ENCODE measurements at places on chromosomes 16 and 17.

GRCh38 chr17:62750631-62751051 lies 57.5 kb downstream of the MARCHF10 start:
- no peak for DNase-seq

- peak; percentile 81 for DNase-seq
Observed at GRCh38 chr17:57833179-57833939, 16.5 kb downstream of the MRPS23 start.

DNA sequence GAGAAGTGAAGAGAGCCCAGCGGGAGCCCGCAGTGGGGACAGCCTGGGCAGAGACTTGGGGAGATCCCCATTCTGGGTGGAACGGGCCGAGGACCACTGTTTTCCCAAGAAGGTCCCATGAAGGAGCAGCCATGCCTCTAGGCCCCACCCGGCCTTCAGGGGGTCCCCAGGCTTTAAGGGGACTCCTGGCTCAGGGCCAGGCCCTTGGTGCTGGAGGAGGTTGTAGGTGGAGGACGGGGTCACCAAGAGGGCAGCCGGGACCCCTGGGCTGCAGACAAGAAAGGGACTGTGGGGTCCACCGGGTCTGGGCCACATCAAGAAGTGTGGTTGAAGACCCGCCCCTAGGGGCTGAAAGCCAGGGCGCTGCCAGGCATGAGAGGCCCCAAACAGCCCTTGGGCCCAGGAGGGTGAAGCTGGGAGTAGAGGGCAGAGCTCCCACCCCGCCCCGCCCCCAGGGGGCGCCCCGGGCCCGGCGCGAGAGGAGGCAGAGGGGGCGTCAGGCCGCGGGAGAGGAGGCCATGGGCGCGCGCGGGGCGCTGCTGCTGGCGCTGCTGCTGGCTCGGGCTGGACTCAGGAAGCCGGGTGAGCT lies at the start of gene PRSS21:
Gene PRSS21, plus strand, starts transcription at position 487 of the 589 bp plus-strand sequence. Its CDS starts 32 bp downstream, at position 519.
- no peak for DNase-seq

- DNase-seq: no peak
Observed at GRCh38 chr17:7845359-7846062, 9.4 kb upstream of the TMEM88 start.

GRCh38 chr17:59815965-59816364 lies 76.8 kb downstream of the TUBD1 start:
- DNase-seq: no peak

- DNase-seq: no peak
Observed at GRCh38 chr17:69749911-69750310, 325.1 kb upstream of the KCNJ16 start.

- DNase-seq: peak; percentile 33
Observed at GRCh38 chr17:44314869-44315661, 6.7 kb downstream of the RUNDC3A start.

DNA sequence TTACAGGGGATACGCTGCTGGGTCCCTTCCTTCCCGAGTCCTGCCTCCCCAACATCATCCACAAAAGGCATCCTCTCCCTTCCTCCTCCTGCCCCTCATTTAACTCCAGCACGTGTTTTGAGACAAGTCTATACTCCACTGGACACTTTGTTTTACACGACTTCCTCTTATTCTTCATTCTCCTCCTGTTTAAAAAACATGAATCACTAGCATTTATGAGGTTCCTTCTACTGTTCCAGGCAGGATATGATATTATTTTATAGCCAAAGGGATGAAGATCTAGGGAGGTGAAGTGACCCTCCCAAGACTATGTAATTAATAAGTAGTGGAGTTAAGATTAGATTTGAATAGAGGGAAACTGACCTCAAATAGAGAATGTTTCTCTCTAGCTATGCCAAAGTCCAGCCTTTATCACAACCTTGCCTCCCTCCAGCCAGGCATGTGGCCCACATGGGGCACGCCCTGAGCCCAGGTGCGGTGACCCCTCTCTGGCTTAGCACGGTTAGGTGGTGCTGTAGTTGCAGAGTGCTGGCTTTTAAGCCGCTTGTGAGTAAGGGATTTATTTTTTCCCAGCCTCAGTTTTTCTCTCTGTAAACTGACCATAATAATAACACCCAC lies 1.3 kb upstream of the HSD17B2 start:
- DNase-seq: no peak

- DNase-seq: no peak
Observed at GRCh38 chr17:44314031-44314430, 5.6 kb downstream of the RUNDC3A start.

DNA sequence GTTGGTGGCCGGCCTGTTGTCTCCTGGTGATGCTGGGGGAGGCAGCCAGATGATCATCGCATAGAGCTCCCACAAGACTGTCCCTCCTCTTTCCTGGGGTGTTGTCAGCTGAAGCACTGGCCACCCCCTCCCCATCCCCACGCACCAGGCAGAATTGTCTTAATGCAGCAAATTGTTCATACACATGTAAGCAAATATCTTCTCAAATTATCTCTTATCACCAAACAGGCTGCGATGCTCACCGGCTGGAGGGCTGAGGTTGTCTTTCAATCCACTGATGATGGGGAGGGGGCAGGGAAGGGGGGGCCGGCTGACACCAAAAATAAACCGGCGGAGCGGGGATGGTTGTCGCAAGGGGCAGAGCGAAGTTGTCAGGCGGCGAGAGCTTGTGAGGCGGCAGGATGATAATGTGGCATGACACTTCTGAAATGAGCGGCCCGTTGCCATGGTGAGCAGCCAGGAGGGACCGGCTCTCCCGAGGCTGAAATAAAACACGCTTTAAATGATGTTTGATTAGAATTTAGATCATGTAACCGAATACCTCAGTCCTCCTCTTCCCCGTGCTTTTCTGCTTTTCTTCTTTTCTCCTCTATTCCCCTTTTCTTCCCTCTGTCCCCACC lies 59.8 kb downstream of the MRM1 start:
- DNase-seq: peak; percentile 62

GRCh38 chr16:4976611-4977145 lies 18.5 kb downstream of the SEC14L5 start:
- DNase-seq: no peak

- no peak for DNase-seq
Observed at GRCh38 chr16:51674615-51675014, 523.5 kb upstream of the SALL1 start.

- DNase-seq: no peak
Observed at GRCh38 chr16:70689970-70690891, 4.4 kb upstream of the MTSS2 start.

GRCh38 chr16:647173-647902 lies 1.8 kb upstream of the WDR90 start:
- no peak for DNase-seq

DNA sequence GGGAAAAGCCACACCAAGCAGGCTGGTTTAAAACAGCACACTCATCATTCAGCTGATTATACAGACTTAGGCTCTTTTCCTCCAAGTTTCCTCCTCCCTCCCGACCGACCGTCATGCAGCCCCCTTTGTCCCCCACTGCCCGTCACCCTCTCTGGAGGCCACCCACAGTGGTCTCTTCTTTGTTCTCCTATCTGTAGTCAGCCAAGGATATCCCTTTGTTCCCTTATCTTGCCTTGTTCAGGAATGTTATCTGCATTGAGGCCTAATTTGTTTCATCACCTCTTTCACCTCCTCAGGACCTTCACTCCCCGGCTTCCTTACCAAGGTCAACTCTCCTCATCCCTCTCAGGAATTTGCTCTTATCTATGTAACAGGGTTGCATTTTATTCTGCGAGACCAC lies 186.4 kb upstream of the CDH13 start:
- DNase-seq: no peak

GRCh38 chr16:85421338-85422195 lies 191.6 kb upstream of the GSE1 start:
- no peak for DNase-seq

DNA sequence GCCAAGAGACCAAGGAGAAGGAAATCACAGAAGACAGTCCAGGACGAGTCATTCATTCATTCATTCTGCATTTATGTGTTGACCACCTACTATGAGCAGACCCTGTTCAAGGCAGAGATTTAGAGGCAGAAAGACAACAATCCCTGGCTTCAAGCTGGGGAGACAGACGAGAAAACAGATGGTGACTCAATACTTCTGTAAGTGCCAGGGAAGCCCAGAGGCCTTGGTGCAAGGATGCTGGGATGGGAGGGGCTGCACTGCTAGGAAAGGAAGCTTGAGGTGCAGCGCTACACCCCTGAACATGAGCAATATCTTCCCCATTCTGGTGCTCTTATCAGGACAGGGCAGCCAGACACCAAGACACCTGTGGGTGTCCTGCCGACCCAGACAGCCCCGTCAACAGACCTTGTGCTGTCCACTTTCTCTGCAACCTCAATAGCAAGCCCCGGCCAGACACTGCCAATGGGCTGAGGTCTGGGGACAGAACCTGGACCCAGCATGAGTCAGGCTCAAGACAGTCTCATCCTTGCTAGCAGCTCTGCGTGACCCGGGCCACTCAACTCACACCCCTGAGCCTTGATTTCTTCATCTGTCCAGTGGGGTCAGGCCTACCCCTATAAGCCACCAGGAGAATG lies 163.5 kb downstream of the COPRS start:
- DNase-seq: no peak

GRCh38 chr17:81399481-81400153 lies 4.4 kb downstream of the BAHCC1 start:
- DNase-seq: no peak

- no peak for DNase-seq
Observed at GRCh38 chr17:81076141-81076679, 41.3 kb downstream of the BAIAP2 start.

Measured in COR-L47 (cell line).